Tongue (tissue), 3 donors: ENCODE measurements at places on chromosomes 2 and 18. TPM values are rescaled to one million over a fixed set of nuclear protein-coding genes. Genes with fewer than 3 reads are reported as not detected.
A peak's percentile ranks its signal among the peaks of the same experiment; 100 is the strongest.

The FBXO15 gene
- 0.21 TPM for total RNA-seq

The VWA3B gene
- total RNA-seq = 0.10 TPM

- DNase-seq = no peak
Observed at GRCh38 chr2:72423756-72424155, 276.1 kb upstream of the CYP26B1 start.

DNA sequence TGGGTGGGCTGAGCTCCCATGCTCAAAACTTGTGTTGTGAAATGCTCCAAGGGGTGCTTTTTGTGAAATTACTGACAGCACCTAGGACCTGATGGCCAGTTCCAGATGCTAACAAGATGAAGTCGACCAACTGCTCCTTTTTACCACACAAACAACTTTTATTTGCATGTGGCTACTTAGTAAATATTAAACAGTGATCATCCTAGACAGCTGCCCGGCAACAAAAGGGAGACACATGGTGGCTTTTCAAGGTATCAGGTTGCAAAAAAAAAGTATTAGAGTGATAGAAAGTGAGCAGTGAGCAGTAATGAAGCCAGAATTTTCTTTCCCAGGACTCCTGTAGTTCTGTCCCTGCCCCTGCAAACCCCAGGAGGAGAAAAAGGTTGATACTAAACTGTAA lies 118.5 kb downstream of the RPIA start:
- DNase-seq = peak; percentile 30

GRCh38 chr2:27756544-27757498 lies 14.7 kb upstream of the MRPL33 start:
- DNase-seq = peak; percentile 51

- no peak for DNase-seq
Observed at GRCh38 chr2:71944183-71944550, 203.5 kb downstream of the CYP26B1 start.

- DNase-seq = no peak
Observed at GRCh38 chr2:96526615-96527285, 9.8 kb upstream of the ARID5A start.

GRCh38 chr2:78029392-78029995 lies 507.3 kb upstream of the LRRTM4 start:
- no peak for DNase-seq
